AG10803 (cell line): ENCODE measurements at places on chromosomes 13 and 19.

GRCh38 chr19:55209693-55210472 is 582 bp upstream of the PTPRH start:
- peak; percentile 92 for DNase-seq

GRCh38 chr19:35399231-35399630 is 28.4 kb downstream of the GPR42 start:
- DNase-seq: no peak

DNA sequence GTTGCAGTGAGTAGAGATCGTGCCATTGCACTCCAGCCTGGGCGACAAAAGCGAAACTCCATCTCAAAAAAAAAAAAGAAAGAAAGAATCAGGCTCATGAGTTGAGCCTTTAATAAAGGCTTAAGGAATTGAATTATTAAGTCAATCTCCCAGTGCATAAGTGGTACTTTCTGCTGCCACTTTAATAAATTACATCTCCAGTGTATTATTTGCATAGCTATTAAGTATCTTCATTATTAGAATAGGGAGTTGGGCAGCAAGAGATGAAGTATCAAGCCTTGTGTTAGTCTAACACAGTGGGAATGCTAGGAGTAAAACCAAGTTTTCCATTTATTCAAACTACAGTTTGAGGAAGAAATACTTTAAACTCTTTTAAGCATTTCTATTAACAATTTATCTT is 15.6 kb upstream of the FAM124A start:
- DNase-seq: no peak

GRCh38 chr13:23212671-23213070 is 31.9 kb downstream of the SGCG start:
- DNase-seq: no peak

DNA sequence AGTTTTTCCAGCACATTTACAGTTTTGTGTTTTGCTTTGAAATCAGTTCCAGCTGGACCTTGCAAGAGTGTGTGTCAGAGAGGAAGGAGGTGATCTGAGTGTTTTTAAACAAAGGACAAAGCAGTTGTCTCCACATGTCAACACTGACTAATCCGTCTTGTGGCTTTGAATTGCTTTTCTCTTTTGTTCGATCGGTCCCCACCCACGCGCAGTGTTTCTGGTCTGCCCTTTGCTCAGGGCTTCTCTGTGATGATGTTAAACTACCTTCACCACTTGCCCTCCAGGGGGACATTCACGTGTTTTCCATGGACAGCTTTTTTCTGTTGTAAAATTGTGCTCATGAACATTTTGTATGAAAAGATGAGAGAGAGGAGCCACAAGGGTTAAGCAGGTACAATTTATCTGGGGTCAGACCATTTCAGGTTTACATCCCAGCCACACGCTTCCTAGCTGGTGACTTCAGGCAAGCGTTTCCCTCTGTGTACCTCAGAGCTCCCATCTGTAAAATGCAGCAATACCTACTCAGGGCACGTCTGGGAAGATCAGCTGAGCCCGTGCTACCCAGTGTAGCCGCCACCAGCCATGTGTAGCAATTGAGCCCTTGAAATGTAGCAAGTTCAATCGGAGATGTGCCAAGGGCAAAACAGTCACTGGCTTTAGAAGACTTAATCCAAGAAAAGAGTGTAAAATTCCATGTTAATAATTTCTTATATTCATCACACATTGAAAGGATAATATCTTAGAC is 13.5 kb upstream of the PLA2G4C start:
- peak; percentile 44 for DNase-seq

GRCh38 chr19:32863841-32864240 is 5.7 kb downstream of the SLC7A9 start:
- DNase-seq: no peak

GRCh38 chr13:29902632-29903305 is 52.4 kb upstream of the UBL3 start:
- no peak for DNase-seq

DNA sequence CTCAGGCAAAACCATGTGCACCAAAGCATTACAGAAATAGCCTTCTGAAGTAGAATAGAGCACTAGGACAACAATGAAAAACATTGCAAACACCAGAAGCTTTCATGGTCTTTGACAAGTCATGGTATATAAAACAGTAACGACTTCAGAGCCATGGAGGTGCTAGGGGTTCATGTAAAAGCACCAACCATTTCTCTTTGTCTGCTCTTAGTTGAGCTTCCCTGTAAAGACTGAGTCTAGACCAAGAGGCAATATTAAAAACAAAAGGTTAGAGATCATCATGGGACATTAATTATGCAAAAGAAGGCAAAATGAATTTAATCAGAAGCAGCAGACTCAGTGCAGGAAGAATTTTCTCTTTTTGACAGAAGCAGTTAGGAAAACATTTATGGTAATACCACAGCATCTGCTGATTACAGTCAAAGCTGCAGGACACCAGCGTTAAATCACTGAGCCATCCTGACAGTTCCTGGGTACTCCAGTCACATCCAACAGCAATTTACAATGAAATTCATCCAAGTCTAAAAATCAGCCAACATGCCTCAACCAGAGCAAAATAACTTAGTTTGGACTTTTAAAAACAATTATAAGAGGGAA is 476.8 kb downstream of the DIAPH3 start:
- DNase-seq: no peak

DNA sequence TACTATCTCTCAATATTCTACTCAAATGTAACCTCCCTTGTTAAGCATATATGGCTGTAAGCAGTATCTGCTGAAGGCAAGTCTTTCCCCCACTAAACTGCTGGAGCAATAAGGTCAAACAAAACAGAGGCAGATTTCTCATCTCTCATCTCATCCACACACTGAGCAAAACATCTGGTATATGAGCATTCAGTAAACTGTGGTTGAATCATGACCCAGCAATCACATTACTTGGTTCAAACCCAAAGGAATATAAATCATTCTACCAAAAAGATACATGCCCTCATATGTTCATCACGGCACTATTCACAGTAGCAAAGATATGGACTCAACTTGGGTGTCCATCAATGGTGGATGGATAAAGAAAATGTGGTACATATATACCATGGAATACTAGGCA is 344.4 kb downstream of the SUCLA2 start:
- no peak for DNase-seq

GRCh38 chr19:8699908-8700307 is 1.3 kb upstream of the ACTL9 start:
- DNase-seq: no peak

DNA sequence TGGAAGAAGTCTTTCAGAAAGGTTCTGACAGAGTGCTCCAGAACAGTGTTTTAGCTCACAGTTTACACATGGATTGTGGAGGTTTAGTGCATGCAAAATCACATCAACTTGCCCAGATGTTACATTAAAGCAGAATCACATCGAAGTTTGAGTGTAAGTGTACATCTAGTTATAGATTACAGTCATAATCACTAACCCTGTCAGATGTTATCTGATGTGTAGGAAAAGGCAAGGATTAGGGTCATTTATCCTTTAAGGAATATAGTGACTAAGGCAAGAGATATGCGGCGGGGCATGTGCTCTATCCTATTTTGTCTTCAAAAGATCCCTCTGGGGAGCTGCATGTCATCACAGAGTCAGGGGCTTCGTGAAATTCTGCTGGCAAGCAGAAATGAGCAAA is 66.9 kb downstream of the CYSLTR2 start:
- no peak for DNase-seq

DNA sequence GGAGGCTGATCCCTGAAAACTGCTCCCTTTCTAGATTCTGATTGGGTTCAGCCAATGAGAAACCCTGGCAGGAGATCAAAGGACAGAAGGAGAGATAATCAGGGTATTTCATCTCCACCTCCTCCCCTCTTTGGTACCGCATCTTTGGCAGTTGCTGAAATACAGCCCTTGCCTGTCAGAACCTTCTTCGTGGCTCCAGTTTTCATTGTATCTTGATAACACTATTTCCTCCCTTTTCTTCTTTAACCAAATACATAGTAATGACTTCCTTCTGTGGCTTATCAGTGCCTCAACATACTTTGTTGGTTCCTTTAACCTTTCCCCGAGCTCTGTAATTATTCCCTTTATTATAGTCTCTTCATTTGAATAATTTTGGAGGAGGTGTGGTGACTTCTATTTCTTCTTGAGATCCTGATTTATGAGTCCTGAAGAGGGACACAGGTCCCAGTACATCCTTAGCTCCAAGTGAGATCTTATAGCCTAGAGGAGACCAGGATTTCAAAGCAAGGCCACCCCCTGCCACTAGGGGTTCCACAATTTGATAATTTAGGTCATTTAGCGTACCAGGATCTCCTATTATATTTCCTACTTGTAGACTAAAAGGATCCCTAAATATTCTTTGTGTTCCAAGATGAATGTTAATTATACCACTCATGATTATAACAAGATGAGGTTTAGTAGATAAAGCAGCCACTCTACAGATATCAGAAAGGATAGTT is 98.0 kb downstream of the EDNRB start:
- DNase-seq: no peak

DNA sequence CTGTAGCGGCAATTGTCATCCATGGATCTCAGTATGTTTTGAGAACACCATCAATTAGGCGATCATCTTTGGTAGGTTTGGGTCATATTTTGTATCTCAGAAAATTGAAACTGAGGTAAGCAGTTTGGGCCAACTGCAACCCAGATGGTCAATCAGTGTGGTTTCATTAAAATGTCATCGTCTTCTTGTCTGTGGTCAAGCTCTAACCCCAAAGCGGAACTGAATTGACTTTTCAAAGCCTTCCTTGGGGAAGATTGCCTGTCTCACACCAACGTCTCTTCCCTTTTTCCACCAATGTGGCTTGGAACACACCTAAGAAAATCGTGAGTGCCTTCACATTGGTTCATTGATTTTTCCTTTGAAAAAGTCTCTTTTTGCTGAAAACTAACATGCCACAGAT is 56.3 kb upstream of the UBAC2 start:
- DNase-seq: peak; percentile 16

DNA sequence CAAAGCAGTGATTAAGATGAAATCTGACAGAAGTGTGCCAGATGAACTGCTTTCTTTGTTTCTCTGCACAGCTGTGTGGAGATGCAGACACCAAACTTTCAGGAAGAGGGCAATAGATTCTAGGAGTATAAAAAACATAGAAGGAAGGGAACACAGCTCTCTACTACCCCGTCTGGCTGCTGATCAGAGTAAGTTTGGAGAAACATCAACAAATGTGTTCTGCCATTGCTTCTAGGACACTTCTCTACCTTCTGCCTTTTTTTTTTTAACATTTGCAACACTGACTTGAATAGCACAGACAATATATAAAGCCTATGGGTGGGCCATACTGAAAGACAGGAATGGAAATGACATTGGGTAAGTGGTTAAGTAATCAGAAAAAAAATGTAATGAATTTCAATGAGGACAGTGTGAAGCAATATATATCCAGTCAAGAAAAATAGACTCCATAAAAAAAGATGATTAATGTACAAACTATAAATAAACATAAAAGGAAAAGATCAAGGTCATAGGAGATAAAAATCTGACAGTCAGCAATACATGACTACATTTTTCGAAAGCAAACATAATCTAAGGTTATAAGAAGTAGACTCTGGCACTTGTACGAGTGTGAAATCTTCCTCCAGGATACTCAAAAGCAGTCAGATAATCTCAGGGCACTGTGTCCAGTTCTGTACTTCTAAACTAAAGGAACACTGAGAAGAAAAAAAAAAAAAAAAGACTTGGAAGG is 21.4 kb downstream of the NUFIP1 start:
- DNase-seq: peak; percentile 51

DNA sequence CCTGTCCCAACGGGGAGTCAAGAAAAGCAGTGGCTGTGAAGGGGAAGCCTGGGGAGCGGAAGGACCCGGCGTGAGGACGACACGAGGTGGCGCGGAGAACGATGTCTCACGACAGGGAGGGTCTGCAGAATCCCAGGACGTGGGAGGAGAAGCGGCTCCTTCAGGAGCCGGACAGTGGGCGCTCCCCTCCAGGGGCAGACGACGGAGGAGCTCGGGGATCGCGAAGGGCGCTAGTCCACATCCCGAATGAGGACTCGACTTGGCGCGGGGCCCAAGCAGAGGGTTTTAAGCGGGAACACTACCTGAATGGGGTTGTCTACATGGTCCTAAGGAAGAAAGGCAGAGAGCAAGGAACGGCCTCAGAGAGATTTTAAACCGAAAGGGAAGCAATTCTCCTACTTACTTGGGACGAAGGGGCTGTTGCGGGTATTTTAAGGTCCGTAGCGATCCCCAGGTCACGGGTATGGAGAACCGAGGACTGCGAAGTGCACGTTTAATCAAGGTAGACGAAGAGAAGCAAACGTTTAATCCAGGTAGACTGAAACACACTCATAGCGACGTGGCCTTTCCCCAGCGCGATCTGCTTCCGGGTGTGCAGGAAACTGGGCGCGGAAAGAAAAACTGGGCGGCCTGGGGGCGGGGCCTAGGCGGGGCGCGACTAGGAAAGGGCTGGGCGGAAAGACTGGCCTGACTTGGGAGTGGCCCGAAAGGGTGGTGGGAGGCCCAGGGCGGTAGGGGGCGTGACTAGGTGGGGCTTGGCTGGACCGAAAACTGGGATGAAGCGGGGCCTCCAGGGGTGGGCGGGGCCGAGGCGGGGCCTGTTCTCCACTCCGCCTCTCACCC is at the start of gene ZNF841:
Gene ZNF841, minus strand, starts transcription at position 594 of the 843 bp plus-strand sequence. CDS start 10,964 bp downstream, outside the sequence.
- peak; percentile 95 for DNase-seq

DNA sequence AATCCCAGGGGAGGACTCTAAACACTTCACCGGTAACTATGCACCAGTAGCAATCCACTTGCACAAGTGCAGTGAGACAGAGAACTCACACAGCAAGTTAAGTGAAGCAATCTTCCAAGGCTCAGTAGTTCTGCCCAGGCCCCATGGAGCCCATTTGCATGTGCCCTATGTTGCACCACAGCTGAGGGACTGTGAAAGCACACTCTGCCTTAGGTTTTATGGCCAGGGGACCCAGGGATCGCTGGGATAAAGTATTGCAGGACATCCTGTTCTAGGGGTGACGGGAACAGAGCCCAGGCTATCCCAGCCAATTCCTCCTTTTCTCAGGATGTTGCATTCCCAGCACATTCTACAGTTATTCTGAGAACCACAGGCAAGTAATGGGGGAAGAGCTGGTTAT is 6.0 kb upstream of the AMER2 start:
- no peak for DNase-seq

GRCh38 chr19:5321851-5322681 is 18.5 kb downstream of the PTPRS start:
- DNase-seq: no peak

DNA sequence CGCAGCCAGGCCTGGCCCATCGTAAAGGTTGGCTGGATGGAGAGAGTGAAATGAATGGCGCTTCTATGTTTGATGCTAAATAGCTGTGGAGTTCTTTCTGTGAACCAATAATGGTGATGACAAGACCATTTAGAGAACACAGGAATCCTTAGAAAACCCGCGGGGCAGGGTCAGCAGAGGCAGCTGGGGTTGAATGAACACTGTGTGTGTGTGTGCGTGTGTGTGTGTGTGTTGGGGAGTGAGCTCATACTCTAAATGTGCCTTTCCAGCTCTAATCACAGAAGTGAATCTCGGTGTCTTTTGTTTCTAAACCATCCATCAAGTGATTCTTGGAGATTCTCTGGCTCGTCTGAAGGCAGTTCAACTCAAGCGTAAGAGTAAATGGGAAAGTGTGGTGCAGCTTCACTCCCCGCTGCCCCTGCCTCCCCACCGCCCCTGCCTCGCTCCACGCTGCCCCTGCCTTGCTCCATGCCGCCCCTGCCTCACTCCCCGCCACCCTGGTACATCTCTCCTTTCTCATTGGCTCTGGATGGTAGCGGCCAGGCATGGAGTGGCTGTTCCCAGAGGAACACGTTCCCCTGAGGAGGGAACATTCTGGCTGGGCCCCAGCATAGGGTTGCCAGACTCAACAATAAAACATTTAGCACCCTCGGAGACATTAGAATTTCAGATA is 21.2 kb downstream of the TMPRSS9 start:
- DNase-seq: no peak
